CD4-positive, alpha-beta memory T cell (primary cell): ENCODE measurements at places on chromosomes 1 and 21. TPM values are rescaled to one million over a fixed set of nuclear protein-coding genes. Genes with fewer than 3 reads are reported as not detected.

DNA sequence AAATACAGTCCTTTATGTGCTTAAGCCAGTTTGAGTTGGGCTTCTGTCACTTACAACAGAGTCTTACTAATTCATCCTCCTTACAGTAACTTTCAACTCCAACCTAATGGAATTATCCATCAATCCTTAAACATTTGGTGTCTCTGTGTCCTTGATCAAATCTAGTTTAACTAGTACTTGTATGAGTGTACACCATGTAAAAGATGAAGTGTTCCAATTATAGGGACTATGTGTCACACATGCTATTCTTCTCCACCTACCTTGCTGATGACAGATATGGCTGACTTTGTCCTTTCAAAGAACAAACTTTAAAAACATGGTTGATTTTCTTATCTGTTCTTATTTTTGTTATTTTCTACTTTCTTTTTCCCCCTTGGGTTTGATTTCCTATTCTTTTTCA, 60.4 kb upstream of the NBPF3 start:
- DNase-seq = no peak

DNA sequence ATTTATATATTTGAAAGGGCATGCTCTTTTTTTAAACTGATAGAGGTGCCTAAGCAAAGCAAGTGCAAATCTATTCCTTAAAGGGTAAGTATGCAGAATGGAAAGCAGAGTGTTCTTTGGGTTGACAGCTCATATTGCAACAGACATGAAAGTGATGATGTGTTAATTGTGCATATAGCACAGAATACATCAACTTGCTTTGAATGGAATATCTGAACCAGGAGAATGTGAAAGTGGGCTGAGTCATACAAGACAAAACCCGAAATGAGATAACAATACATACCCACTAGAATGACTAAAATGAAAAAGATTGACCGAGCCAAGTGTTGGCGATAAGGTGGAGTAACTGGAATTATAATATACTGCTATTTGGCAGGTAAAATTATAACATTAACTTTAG, 4.3 kb downstream of the CR1 start:
- DNase-seq = no peak

DNA sequence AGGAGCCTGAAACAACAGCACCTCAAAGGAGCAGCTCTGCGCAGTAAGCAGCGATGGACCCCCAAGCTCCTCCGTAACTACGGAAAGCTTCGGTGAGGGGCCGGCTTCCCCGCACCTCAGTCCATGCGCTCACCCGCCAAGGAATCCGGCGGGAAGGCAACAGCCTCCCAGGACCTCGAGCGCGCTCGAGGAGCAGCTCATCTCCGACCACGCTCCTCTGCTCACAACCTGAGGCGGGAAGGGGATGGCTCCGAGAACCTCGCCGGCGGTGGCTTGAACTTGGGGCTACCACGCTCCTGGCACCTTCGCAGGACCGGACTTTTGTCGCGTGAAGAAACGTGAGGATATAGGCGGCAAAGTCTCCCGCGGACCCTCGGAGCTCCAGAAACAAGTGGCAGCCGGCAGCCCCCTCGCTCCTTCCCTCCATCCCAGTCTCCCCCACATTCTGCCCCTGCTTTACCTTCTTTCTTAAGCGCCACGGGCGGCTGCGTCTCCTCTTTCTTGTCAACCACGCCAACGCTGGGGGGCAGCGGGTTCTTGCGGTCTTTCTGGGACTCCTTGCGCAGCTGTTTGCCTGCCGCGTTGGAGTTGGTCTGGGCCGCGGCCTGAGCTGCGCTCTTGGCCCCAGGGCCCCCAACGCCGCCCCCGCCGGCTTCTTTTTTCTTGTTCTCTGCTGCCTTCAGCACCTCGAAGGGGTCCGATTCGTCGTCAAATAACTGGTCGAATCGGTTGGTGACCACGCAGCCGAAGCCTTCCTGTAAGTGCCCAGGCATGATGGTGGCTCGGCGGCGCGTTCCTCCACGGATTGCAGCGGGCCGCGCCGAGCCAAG, 459 bp downstream of the SERBP1 start:
- no peak for DNase-seq

GRCh38 chr1:41769068-41769467, 149.7 kb downstream of the HIVEP3 start:
- no peak for DNase-seq

GIPC2 gene
- total RNA-seq = 0.52 TPM

SAMSN1 gene
- total RNA-seq = 59.5 TPM

HHIPL2 gene
- total RNA-seq = 0.75 TPM

DNA sequence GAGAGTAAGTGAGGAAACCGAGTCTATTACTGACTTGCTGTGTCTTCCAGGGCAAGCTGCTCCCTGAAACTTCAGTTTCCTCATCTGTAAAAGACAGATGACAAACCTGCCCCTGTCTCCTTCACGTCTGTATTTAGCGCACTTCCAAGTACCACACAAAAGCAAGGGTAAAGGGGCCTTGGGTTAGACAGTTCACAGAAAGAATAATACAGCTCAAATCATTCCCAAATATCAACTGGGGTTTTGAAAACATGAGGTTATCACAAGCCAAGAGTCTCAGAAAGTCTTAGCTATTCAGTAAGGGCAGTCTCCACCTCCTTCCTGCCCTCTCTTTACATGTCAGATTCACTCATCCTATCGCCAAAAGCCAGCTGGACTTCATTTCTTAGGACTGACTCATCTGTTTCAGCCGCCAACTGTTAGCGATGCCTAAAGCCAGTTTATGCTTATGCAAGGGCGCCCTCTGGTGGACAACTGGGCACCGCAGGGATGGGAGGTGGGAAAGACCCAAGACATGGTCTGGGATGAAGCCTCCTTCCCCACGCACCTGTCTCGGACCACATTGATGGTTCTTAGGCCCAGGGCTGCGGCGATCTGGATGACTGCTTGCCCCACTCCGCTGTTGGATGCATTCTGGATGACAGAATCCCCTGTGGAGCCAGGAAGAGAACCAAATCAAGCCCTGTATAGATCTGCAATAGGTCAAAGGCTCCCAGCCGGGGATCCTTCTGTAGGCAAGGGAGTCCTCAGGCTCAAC, 21.1 kb upstream of the SRSF4 start:
- peak; percentile 76 for DNase-seq

DNA sequence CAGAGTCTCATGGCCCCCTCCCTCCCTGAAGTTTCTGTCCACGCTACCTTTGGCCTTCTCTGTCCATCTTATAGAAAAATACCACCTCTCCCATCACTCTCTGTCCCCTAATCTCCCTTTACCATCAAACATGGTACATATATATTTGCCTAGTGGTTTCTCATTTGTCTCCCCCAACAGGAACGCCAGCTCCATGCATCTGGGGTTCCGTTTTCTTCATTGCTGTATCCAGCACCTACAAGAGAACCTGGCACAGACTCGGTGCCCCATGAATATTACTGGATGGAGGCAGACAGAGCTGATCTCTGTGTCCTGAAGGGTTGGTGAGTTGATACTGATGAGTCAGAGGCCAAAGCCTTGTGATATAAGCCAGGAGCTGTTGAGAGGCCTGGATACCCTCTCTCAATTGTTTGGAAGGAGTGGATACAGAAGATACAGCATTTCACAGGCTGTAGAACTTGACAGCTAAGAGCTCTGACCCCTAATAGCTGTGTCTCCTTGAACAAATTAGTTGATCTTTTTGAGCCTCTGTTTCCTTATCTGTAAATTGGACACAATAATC, 21.9 kb downstream of the HEYL start:
- no peak for DNase-seq
